ENCODE measurements at places on chromosomes 12 and 14.
A peak's percentile ranks its signal among the peaks of the same experiment; 100 is the strongest.

GRCh38 chr12:27498149-27498548 is 25.9 kb upstream of the PPFIBP1 start:
- no peak overlapping the region for H3K4me3 ChIP-seq
- H3K36me3 ChIP-seq, result no peaks in the 10 kb centered on the region
- DNase-seq, result no peak
- no peak overlapping the region for H3K27ac ChIP-seq
- H3K4me1 ChIP-seq, result no peaks in the 10 kb centered on the region

GRCh38 chr14:63326840-63327239 is 8.1 kb upstream of the GPHB5 start:
- no peak overlapping the region for H3K27ac ChIP-seq
- no peak overlapping the region for H3K4me3 ChIP-seq
- H3K4me1 ChIP-seq, result peaks cover 28% of the 10 kb centered on the region
- no peaks in the 10 kb centered on the region for H3K27me3 ChIP-seq
- H3K36me3 ChIP-seq, result no peaks in the 10 kb centered on the region
- DNase-seq, result no peak

DNA sequence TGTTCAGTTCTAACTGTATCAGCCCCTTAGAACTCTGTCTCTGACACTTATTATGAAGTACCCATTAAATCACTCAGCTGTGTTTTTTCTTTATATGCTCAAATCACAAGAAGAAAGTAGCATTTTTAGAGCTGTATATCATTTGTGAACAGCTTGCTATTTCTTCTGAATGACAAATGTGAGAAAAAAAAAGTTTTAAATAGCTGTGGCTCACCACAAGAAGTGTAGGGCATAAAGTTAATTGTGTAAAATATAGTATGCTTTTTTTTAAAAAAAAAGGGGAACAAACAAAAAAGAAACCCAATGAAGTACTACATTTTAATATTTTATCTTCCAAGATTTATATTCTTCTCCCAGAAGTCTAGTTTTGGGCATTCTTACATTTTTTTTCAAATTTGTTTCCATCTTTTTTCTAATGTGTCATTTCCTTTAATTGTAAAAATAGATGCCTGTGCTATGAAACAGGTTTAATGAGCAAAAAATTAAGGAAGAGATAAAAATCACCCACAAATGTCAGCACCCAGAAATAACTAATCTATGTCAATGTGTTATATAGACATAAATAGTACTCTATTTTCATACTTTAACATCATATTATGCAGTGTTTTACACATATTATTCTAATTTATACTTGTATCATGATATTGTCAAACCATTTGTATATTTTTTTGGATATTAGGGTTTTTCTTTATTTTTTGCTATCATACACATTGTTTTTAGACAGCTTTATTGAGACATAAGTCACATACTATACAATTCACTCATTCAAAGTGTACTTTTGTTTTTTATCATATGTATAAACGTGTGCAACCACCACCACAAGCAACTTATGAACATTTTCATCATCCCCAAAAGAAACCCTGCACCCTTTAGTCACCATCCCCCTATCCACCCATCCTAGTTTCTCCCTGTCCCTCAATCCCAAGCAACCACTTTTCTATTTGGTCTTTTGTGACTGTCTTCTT is 22.4 kb upstream of the LRRK2 start:
- H3K4me3 ChIP-seq, result no peak overlapping the region
- no peak for DNase-seq
- H3K27ac ChIP-seq, result no peak overlapping the region
- H3K36me3 ChIP-seq, result no peaks in the 10 kb centered on the region

DNA sequence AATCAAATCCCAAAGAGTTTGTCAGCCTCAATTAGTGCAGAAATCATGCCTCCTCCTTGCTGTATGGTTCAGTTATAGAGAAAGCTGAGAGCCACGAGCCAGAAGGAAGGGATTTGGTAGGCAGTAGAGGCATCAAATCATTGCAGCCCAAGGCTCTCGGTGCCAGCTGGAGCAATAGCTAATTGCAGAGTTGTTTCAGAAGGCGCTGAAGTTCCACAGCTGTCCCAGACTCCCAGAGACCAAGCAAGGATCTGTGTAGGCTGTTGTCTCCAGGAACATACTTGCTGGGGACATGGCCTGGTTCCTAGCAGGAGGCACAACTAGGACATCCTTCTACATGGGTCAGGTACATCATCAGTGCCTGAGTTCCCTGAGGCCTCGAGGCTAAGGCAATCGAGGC is 80.4 kb upstream of the WSCD2 start:
- no peak for DNase-seq
- H3K4me3 ChIP-seq, result no peak overlapping the region
- H3K4me1 ChIP-seq, result no peaks in the 10 kb centered on the region
- no peaks in the 10 kb centered on the region for H3K36me3 ChIP-seq
- H3K27ac ChIP-seq, result no peak overlapping the region

- H3K4me1 ChIP-seq, result peaks cover 10% of the 10 kb centered on the region
- peak overlapping the region; percentile 99 for H3K27ac ChIP-seq
- H3K27me3 ChIP-seq, result no peaks in the 10 kb centered on the region
- H3K36me3 ChIP-seq, result peaks cover 7% of the 10 kb centered on the region
These were observed 830 bp downstream of the PPP4R3A start for GRCh38 chr14:91509083-91509877.

DNA sequence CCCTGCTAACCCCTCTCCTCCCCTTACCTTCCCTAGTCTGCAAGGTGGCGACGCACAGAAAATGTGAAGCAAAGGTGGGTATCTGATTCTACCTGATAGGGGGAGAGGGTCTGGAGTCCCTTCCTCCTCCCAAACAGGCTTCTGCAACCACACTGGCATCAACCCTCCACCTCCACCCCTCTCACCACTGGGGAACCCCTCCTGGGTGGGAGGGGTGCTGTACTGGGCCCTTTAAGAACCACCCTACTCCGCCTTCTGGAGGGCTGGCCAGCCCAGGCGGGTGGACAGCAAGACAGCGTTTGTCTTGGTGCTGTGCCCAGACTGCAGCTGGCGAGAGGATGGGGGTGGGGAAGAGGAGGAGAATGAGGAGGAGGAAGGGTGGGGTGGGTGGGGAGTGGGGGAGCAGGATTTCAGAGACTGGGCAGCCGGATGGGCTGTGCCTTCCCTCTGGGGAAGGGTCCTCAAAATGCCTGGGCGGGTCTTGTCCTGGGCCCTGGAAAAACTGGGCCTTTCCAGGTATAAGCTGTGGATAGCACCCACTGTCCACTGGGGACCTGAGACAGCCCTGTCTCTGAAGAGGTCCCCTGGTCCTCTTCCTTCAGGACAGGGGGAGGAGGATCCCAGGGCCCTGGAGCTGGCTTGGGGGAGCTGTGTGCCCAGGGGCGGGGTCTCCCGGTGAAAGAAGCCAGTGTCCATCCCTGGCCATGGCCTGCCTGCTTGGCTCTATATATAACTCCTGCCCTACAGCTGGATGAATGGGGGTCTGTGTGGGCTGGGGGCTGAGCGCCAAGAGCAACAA is 2.8 kb downstream of the TNS2 start:
- no peaks in the 10 kb centered on the region for H3K27me3 ChIP-seq
- no peak for DNase-seq
- no peaks in the 10 kb centered on the region for H3K36me3 ChIP-seq
- no peak overlapping the region for H3K4me3 ChIP-seq

- H3K27ac ChIP-seq, result no peak overlapping the region
- H3K36me3 ChIP-seq, result no peaks in the 10 kb centered on the region
- H3K4me3 ChIP-seq, result no peak overlapping the region
- no peaks in the 10 kb centered on the region for H3K4me1 ChIP-seq
- H3K27me3 ChIP-seq, result no peaks in the 10 kb centered on the region
These were observed 91.7 kb upstream of the DIO3 start for GRCh38 chr14:101469382-101470247.

GRCh38 chr12:11085419-11085818 is 6.7 kb downstream of the TAS2R43 start:
- H3K4me3 ChIP-seq, result no peak overlapping the region
- H3K27me3 ChIP-seq, result no peaks in the 10 kb centered on the region
- no peak for DNase-seq
- H3K4me1 ChIP-seq, result no peaks in the 10 kb centered on the region
- peaks cover 6% of the 10 kb centered on the region for H3K36me3 ChIP-seq

DNA sequence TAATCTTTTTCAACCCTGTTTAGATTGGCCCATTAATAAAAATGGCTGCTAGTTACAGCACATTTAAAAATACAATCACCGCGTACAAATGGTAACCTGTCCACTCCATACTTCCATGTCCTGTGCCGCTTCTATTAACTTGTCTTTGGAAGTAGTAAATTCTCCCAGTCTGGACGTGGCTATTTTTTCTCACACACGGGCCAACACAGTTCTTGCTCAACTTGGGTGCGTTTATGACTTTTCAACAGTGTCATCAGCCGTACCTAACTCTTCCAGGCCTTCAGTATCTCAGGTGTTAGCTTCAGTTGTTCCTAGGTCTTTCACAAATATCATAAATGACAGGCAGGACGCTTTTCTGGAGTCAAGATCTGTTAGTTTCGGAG is 475 bp upstream of the PCNX1 start:
- H3K27ac ChIP-seq, result peak overlapping the region; percentile 87
- no peak for DNase-seq
- H3K27me3 ChIP-seq, result no peaks in the 10 kb centered on the region
- H3K4me3 ChIP-seq, result peak overlapping the region; percentile 93
- H3K36me3 ChIP-seq, result no peaks in the 10 kb centered on the region

GRCh38 chr14:53882684-53883083 is 73.9 kb downstream of the BMP4 start:
- H3K4me3 ChIP-seq, result no peak overlapping the region
- DNase-seq, result no peak

DNA sequence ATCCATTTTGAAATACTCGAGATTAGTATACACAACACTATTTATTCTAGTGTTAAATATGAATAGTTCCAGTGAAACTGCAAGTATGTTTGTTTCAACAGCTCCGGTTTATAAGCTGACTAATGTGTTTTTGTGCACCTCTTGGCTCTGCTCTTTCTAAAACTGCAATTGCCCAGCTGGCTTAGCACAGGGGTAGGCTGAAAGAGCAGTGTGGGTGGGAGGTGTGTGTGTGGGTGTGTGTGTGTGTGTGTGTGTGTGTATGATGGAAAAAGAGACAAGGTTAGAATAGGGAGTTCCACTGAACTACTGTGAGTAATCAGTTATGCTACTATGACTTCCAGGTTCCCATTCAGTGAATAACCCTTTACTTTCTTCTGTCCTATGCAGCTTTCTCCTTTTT is 37.8 kb upstream of the DDHD1 start:
- no peaks in the 10 kb centered on the region for H3K4me1 ChIP-seq
- H3K27me3 ChIP-seq, result no peaks in the 10 kb centered on the region
- H3K27ac ChIP-seq, result no peak overlapping the region
- H3K4me3 ChIP-seq, result no peak overlapping the region
- H3K36me3 ChIP-seq, result no peaks in the 10 kb centered on the region
- no peak for DNase-seq

- no peaks in the 10 kb centered on the region for H3K27me3 ChIP-seq
- no peaks in the 10 kb centered on the region for H3K36me3 ChIP-seq
- peaks cover 16% of the 10 kb centered on the region for H3K4me1 ChIP-seq
- DNase-seq, result no peak
- no peak overlapping the region for H3K27ac ChIP-seq
These were observed 56.4 kb upstream of the RERGL start for GRCh38 chr12:18146363-18146762.
